Stimulated activated CD4-positive, alpha-beta T cell treated with anti-CD3 and anti-CD28 coated beads, Interleukin-2, amount 100 ng/mL, for 24 hours (primary cell): ENCODE measurements at places on chromosomes 6 and 20.
A peak's percentile ranks its signal among the peaks of the same experiment; 100 is the strongest.

- DNase-seq = no peak
Measured at GRCh38 chr6:109243863-109244825, 138.1 kb downstream of the CD164 start.

GRCh38 chr6:166610069-166610468 lies 17.0 kb downstream of the RPS6KA2 start:
- no peak for DNase-seq

DNA sequence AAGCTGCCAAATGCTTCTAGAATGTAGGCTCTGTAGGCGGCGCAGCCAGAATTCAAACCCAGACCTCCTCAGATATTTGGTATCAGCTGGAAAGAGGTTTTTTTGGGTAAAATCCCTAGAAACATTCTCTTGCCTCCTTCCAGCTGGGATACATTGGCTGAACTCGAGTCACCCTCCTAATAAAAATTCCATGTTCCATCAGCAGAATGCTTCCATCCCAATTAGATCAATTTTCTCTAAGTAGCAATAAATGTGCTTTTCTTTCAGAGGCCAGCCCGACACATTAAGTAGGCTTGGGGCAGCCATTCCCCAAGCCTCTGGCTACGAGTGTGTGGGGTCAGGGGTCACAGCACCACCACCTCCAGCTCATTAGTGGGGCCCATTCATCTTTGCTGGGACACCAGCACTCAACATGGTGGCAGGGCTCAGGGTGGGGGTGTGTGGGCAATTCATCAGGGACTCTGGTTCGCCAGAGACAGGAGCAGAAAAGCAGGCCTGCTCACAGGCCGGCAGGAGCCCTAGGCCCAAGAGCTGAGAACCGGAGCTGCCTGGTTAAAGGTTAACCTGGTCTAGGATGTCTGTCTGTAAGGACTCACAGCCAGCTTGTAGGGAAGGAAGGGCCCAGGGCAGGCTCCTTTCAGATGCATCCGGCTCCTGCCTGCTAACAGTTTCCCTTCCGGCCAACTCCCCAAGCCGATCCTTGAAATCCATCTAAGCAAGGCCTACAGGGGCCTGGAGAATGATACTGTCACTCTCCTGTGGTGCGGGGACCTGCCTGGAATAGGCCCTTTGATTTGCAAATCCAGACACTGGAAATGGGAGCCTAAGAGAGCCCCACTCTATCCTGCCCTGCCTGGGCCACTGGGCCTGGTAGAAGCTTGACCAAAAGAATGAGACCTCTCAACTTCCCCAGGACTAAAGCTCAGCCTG lies 159.1 kb upstream of the TOP1 start:
- DNase-seq = no peak

DNA sequence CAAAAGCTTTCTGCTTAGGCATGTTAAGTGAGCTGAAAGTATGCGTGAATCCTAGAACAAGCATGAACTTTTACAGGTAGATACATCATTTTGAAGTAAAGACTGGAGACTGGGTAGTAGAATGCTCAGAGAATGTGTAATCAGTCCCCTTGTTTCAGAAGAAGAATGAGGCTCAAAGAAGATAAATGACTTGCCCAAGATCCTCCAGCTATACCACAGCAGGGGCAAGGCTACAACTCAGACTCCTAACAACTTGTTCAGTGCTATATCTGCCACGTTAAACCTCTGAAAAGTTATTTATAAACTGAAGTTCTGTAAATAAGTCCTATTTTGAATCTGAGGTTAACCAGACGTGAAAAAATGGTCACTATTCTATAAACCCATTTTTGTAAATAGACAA lies 2.9 kb downstream of the RIPOR2 start:
- DNase-seq = no peak

DNA sequence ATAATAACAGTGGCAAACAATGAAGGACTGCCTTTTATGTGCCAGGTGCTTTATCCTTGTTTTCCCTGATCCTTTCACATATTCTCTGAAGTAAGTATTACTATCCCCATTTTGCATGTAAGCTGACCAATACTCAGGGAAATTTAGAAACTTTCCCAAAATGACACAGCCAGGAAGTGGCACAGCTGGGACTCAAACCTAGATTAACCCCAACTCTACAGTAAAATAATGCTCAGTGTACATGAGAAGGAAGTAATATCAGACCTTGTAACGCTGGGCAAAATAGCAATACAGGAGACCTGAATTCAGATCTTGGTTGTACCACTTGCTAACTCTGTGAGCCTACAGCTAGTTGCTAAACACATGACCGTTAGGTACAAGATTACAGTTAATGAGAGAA lies 26.8 kb upstream of the NRSN1 start:
- DNase-seq = no peak

DNA sequence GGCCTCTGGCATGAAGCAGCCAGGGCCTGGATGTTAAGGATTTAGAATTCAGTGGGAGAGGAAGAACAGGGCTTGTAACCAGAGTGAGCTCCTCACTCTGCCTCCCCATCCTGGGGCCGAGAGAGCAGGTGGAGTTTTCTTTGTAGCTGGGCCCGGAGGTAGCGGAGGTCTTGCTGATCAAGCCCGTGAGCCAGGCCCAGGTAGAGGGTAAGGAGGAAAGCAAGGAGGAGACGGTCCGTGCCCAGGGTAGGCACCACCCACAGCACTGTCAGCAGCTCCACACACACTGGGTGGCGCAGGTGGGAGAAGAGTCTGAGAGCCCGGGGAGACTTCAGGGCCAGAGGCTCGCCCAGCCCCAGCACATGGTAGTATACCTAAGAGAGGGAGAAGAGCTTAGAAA lies 2.1 kb upstream of the PPP1R18 start:
- DNase-seq = no peak

- no peak for DNase-seq
Measured at GRCh38 chr20:39789411-39789810, 827.3 kb downstream of the DHX35 start.

DNA sequence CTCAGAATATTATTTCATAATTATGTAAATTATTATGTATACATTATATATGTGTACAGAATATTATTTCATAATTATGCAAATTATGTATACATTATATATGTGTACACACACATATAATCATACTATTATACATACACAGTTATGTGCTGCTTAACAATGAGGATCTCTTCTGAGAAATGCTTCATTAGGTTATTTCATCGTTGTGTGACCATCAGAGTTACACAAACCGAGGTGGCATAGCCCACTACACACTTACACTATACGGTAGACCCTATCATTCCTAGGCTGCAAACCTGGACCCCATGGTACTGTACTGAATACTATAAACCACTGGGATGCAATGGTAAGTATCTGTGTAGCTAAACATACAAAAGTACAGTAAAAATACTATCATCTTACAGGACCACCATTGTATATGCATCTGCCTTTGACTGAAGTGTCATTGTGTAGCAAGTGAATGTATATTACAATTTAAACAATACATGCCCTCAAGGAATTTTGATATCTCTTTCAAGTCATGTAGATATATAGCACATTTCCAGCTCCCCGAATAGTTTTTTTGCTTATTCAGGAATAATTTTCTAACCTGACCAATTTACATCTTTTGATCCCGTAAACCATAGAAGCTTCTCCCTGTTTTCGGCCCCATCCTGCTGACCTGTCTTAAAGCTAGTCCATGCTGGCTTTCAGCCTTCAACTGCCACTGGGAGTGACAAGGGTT lies 71.2 kb downstream of the TMEM170B start:
- DNase-seq = no peak

DNA sequence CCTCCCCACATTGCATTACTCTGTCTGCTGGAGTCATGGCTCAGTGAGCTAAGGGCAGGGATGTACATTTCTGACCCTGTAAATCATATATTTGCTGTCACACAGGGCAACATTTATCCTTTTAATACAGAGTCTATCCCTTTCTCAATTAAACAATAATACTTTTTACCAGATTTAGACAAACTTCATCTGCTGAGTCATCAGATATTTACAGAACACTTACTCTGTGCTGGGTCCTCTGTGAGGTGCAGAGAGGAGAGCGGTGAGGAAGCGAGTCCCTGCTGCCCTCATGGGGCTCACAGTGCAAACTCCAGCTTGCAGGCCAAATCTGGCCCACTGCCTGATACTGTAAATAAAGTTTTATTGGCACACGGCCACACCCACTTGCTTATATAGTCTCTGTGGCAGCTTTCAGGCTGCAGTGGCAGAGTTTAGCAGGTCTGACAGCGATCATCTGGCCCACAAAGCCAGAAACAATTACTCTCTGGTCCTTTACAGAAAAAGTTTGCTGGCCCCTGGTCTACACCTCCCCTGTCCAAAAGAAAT lies 144.5 kb downstream of the CDH26 start:
- DNase-seq = no peak

- no peak for DNase-seq
Measured at GRCh38 chr6:82259389-82259788, 11.8 kb upstream of the IBTK start.

DNA sequence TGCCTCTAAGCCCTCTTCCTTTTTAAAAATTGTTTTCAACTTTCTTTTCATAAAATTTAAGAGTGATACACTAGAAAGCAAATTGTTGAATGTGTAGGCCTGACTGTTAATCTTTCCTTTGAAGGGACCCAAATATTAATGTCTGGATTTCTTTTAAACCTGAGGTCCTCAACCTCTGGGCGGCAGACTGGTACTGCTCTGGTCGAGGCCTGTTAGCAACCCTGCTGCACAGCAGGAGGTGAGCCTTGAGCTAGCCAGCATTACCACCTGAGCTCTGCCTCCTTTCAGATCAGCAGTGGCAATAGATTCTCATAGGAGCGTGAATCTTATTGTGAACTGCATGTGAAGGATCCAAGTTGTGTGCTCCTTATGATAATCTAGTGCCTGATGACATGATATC lies 191.2 kb downstream of the MANEA start:
- DNase-seq = no peak

GRCh38 chr6:21931641-21932335 lies 338.2 kb downstream of the SOX4 start:
- DNase-seq = no peak

DNA sequence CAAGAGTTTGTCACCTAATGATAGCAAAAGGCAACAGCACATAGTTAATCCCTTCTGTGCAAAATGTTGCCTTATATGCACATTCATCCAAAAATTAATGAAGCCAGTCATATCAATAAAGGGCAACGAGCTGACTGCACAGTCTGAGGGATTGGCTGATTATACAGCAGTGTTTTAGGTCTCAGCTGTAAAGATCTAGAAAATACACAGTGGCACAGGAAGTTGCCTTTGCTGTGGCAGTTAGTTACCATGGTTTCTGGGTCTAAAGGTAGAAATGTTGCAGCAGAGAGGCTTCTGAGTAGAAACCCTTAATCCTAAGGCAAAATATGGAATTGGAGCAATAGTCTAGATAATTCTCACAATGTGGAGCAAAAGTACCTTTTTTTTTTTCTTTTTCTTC lies 89.7 kb downstream of the SMPDL3A start:
- no peak for DNase-seq

DNA sequence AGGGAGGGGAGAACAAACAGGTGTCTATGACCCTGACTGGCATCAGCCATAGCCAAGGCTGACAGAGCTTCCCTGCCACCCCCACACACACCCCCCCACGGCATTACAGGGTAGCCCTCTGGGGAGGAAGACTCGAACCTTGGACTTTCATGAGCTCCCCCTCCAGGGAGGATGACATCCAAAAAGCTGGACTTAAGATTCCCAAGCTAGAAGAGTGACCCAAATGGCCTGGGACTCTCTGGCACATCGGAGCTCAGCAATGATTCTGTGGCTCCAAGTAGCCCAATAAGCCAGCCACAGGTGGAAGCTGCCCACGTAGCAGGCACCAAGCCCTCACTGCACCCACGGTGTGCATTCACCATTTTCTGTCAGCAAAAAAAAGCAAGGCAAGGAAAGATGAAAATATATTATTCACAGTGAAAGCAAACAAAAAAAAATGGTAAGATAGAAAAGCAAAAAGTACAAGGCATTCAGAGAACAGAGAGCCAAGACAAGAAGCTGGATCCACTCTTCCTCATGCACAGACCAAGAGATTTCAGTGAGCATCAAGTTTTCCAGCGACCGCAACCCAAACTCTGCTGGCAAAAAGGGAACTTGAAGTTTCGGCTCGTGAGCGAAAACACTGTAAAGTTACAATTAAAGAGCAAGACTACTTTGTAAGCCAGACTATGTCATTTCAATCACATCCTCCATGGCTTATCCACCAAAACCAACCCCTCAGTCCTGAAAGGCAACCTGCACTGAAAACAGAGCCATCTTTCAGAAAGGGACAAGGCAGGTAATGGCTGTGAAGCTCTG lies 10.9 kb downstream of the JAG1 start:
- DNase-seq = no peak

DNA sequence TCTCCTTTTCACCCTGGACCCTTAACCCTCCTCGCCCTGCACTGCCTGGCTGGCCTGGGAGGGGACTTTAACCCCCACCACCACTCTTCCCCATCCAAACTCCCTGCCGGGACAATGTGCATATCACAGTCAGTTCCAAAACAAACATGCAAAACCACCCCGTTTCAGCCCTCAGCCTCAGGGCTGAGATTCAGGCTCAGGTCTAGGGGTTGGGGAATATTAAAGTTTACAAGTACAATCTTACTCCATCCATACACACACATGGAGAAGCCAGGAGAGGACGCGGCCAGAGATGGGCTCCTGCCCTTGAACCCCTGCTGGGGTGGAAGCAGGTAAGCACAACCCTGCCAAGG lies 534 bp downstream of the KIAA1755 start:
- DNase-seq = no peak

DNA sequence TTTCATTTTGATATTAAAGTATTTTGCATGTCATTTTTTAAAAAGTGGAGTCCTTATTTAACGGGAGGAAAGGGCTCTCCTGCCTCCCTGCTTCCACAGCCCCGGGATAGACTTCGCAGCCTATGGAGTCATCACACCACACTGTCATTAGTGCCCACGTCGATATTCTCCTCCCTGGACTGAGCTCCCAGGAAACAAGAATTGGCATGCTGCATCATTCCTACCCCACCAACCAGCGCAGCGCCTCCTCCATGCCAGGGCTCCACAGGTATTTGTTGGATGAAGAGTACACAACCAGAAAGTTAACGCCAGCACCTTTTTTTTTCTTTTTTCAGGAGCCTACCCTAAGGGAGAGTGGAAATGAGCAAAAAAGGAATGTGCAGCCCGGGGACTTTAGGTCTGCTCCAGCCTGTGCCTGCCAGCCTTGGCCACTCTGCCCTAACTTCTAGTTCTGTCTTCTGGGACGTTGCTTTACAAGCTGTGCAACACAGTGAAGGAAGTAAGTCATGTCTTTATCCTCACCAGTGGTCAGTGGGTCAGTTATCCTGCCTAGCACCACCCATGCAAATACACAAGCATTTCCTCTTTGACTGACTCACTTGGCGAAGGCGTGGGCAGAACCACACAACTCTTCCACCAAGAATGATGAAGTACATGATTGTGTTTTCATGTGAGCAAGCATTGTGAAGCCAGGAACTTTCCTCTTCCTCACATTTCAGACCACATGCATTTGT lies 180.7 kb upstream of the UST start:
- peak; percentile 29 for DNase-seq
